ENCODE measurements at places on chromosomes 13 and 19. TPM values are rescaled to one million over a fixed set of nuclear protein-coding genes. Genes with fewer than 3 reads are reported as not detected.

GRCh38 chr13:94112227-94112626, 367.3 kb downstream of the DCT start:
- DNase-seq: no peak
- H3K27ac ChIP-seq: no peak overlapping the region
- H3K36me3 ChIP-seq: no peaks in the 10 kb centered on the region

- no peak overlapping the region for H3K27ac ChIP-seq
- no peaks in the 10 kb centered on the region for H3K36me3 ChIP-seq
- H3K4me3 ChIP-seq: no peak overlapping the region
- H3K4me1 ChIP-seq: 0 out of 2 replicates have a peak, but pooled peaks cover 4% of the 10 kb centered on the region
Observed at GRCh38 chr19:18021121-18021755, 13.3 kb downstream of the ARRDC2 start.

GRCh38 chr13:47017476-47017875, 120.6 kb upstream of the HTR2A start:
- no peak overlapping the region for H3K4me3 ChIP-seq
- H3K27me3 ChIP-seq: no peaks in the 10 kb centered on the region
- DNase-seq: no peak
- H3K27ac ChIP-seq: no peak overlapping the region
- no peaks in the 10 kb centered on the region for H3K36me3 ChIP-seq

DNA sequence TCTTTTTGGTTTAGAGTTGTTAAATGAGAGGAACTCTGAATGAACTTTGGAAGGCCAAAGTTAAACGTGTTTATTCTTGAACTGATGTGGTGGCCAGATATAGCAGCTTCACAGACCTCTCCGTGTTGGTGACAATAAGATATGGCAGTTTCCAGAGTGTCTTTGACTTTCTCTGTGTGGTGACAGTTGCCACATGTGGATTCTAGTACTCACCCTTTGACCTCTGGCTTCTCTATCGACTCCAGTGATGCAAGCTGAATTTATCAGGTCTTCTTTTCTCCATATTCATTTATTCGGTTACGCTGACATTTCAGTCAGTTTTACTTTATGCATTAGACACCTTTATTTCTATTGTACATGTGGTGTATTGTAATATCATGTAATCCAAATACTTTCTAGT, 1469.5 kb downstream of the SLITRK1 start:
- H3K4me3 ChIP-seq: no peak overlapping the region
- H3K27ac ChIP-seq: no peak overlapping the region
- H3K27me3 ChIP-seq: no peaks in the 10 kb centered on the region
- H3K36me3 ChIP-seq: no peaks in the 10 kb centered on the region

- H3K4me3 ChIP-seq: no peak overlapping the region
- no peaks in the 10 kb centered on the region for H3K4me1 ChIP-seq
- DNase-seq: no peak
- no peaks in the 10 kb centered on the region for H3K27me3 ChIP-seq
Observed at GRCh38 chr13:49652355-49653305, 24.3 kb downstream of the ARL11 start.

The ZNF610 gene
- 5.4 TPM for total RNA-seq

All from H1 (cell line).